Stimulated activated CD4-positive, alpha-beta T cell treated with anti-CD3 and anti-CD28 coated beads, Interleukin-4, amount 100 ng/mL, for 1 hour (primary cell): ENCODE measurements at places on chromosomes 6 and 20.
A peak's percentile ranks its signal among the peaks of the same experiment; 100 is the strongest.

DNA sequence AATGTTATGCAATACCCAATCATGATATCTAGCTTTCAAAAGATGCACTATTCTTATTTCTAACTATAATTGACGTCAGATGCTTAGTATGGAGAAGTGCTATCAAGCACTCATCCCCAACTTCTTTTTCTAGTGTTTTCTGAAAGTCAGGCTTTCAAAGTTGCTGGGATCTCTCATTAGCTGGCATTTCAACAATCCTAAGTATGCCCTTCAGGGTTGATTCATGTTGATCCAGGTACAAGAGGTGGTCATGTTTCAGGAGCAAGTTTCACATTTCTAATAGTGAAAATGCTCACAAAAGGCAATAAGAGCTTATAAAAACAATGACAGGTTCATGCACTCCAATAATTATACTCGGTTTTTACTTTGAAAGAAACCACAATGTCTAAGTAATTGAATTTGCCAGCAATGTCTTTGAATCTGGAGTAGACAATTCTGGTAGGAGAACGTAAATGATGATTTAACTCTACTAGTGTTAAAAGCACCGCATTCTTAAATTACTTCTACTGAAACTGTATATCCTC lies 193.7 kb upstream of the KHDRBS2 start:
- no peak for DNase-seq

DNA sequence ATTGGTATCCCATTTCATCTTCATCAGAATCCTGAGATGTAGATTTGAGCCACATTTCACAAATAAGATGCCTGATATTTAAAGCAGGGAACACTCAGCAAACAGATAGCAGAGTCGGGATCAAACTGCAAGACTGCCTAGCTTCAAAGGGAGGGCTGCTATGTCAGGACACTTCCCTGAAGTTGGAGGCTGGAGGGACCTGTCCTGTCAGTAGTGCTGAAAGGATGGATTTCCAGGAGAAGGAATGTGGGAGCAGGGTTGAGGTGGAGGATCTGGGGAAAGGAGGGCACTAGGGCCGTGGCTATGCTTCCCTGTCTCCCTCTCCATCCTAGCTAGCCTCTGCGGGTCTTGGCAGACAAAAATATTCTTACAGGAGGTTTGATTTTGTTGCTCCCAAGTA lies 32.2 kb downstream of the COX4I2 start:
- no peak for DNase-seq

GRCh38 chr20:58339741-58340140 lies 30.2 kb downstream of the RAB22A start:
- DNase-seq, result no peak

GRCh38 chr20:46349035-46349741 lies 40.9 kb upstream of the CDH22 start:
- DNase-seq, result peak; percentile 46

GRCh38 chr20:59163631-59164530 lies at the start of gene ZNF831:
ZNF831 (plus strand) TSS chr20:59163821; CDS start chr20:59191020, 27,199 bp downstream.
- no peak for DNase-seq

DNA sequence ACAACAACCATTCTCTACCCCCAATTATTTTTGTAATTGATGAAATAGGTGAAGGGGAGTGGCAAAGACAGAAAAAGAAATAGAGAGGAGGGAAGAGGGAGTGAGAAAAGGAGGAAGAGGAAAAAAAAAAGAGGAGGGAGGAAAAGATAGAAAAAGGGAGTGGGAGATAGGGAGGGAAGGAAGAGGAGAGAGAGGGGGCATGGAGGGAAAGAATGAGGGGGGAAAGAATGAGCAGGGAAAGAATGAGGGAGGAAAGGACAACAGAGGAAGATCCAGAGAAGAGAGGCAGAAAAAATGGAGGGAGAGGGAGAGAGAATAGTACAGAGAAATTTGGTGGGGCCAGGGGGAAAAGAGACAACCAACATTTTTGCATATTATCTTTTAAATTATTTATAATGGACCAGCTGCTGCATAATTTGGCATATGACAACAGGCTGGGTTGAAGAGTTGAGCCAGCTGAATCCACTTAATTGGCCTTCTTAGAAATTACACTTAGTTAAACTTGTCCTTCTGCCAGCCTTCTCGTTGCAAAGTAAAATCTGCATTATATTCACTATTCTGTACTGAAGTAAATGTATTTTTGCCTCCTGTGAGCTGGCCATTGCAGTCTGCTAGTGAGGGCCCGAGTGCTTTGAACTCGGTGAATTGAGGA lies 101.0 kb downstream of the ARHGAP18 start:
- no peak for DNase-seq

DNA sequence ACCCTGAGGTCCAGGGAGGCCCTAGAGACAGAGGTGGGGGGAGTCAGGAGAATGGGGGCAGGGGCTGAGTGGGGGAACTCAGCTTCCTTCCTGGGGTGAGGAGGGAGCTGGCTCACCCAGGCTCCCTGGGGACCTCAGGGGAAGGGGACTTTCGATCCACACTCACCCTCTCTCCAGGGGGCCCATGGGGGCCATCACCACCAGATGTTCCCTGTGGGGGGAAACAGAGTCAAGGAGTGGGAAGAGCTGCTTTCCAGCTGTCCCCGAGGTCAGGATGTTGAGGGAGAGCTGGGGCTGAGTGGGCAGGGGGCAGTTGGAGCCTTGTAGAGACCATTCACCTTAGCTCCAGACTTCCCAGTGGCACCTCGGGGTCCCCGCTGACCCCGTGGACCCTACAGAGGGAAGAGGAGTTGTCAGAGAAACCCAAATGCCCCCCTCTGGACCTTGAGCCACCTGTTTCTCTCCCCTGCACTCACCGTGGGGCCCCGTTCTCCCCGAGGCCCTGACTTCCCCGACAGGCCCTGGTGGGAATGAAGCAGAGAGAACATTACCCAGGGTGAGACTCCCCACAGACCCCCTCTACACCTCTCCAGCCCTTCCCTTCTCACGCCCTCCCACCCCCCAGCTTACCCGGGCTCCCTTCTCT lies 18.6 kb downstream of the COL11A2 start:
- DNase-seq, result no peak

DNA sequence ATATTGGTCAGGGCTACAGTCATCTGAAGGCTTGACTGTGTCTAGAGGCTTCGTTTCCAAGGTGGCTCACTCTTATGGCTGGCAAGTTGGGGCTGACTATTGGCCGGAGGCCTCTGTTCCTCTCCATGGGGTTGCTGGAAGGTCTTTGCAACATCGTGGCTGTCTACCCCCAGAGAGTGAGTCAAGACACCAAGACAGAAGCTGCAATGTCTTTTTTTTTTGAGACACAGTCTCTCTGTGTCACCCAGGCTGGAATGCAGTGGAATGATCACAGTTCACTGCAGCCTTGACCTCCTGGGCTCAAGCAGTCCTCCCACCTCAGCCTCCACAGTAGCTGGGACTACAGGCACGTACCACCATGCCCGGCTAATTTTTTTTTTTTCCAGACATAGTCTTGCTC lies 29.4 kb upstream of the KIF3B start:
- no peak for DNase-seq

GRCh38 chr6:91606148-91606901 lies 1019.5 kb upstream of the MAP3K7 start:
- DNase-seq, result no peak

DNA sequence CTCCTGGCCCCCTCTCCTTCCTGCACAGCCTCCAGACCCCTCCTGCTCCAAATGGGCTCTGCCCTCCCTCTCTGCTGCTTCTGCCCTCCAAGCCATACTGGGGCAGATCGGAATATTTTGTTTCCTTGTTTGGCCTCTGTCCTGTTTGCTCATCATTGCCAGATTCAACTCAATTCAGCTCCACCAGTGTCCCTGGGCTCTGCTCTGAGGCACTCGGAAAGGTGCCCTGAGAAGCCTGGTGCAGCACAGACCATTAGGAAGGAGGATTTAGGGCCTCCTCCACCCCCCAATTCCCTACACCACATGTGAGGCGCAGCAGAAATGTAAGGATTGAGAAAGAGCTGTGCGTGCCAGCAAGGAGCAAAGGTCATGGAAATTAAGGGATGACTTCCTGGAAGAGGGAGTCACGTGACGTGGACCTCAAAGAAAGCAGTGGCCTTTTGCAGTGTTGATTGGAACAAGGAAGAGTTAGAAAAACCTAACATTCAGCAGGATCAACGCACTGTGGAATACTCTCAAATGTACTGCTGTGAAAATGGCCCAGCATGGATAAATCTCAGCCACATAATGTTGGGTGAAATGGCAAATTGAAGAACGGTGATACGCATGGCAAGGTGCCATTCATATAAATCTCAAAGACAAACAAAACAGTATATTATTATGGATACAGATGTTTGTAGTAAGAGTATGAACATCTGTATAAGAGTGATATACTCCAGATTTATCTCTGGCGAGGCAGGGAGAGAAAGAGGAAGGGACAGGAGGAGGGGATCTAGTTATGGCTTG lies 229.5 kb upstream of the RNF24 start:
- DNase-seq, result no peak

GRCh38 chr6:19368511-19368910 lies 468.7 kb upstream of the ID4 start:
- DNase-seq, result no peak

DNA sequence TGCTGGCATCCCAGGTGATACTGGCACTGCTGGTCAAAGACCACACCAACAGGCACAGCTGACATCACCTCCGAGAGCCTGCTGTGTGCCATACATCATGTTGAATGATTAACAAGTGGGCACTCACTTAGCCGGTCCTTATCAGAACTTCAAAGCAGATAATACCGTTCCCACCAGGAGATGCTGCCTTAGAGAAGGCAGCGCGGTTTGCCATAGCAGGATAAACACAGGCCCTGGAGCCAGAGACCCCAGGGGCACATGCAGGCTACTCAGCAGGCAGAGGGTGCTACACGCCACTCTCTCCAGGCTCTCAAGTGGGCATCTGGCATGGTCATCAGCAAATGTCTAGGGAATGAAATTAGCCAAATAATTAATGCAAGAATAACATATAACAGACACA lies 86.5 kb upstream of the CST7 start:
- DNase-seq, result no peak

GRCh38 chr6:71349976-71350615 lies 61.5 kb downstream of the OGFRL1 start:
- no peak for DNase-seq

GRCh38 chr6:138430361-138431145 lies 26.5 kb downstream of the HEBP2 start:
- DNase-seq, result no peak

DNA sequence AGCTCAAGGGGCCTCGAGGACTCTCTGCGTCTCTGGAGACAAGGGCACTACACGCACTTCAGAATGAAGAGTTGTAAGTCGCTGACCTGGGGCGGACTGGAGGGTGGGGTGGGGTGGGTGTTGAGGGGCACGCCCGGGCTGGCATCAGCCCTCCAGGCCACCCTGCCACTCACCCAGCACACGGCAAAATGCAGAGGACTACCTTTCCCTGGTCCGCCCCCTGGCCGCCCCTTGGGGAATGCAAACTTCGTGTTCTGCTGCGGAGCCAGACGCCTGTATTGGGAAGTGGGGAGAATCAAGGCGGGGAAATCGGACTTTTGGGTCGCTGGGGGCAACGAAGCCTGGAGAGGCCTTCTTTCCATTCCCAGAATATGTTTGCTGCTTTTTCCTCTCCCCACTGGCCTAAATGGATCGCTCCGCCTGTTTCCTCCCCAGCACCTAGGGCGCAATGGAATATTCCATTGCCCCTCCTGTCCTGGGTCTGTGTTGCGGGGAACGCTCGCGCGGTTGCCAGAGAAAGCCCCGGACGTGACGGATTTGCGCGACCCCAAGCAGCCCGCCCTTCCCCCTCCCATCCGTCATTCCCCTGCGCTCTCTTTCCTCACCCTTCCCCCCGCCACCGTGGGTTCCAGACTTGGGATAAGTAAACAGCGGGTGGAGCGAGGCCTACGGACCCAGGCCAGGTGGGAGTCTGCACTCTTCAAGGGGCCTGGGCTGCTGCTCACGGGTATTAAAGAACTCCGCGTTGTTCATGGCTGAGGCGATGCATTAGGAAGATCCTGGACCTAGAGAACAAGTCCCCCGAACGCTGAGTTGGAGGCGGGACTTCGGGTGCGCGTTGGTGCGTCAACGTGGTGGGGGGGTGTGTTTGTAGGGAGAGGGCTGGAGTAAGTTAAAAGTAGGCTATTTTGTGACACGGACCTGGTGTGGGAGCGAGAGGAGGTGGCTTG lies at the start of gene PPT2:
Gene PPT2 (plus strand): TSS at position 578 of the 950 bp plus-strand sequence. CDS start 454 bp downstream, outside the sequence.
- peak; percentile 69 for DNase-seq

GRCh38 chr6:51910851-51911250 lies 176.6 kb downstream of the PKHD1 start:
- no peak for DNase-seq

DNA sequence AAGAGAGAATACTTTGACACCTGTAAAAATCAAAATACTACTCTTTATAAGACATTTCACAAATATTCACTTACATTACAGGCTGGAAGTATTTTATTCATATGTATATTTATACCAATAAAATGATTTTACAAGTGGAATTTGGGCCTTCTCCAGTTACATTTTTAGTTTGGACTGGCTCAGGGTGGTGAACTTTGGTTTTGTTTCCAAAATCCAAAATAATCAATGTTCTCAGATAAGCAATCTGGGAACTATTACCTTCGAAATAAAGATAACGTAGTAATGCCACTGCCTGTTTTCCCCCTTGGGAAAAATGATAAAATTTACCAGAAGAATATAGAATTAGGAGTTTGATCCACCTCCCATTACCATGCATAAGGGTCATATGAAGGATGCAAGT lies 31.6 kb upstream of the SCGN start:
- DNase-seq, result no peak

- DNase-seq, result no peak
Observed at GRCh38 chr6:22001396-22002027, 295.3 kb downstream of the PRL start.

- no peak for DNase-seq
Observed at GRCh38 chr6:160248538-160248937, 10.1 kb downstream of the SLC22A2 start.

DNA sequence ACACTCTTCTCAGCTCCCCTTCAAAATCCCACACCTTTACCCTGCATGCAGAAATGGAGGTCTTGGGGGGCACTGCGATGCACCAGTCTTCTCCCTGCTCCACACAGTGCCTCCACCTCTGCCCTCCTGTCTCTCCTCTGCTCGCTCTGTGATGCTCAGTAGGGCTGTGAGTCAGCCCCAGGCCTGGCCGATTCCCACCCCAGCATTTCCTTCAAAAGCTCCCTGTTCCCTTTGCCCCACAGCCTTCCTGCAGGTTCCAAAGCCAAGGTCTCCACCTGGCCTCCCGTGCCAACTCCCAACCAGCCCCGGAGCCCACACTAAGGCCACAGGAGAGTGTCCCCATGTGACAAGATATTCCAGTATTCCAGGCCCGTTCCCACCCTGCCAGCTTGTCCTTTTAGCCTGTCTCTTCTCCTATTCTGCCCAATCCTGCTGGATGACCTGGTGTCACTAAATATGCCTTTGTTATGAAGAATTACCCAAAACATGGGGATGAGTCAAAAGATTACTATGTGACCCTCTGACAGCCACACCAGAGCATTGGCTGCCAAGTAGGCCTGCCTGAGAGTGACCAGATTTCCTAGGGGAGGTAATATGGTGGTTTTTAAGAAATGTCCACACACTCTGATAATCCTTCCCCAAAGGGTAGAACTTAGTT lies 118.9 kb upstream of the NXT1 start:
- DNase-seq, result no peak
